ENCODE measurements at places on chromosomes 4 and X. TPM values are rescaled to one million over a fixed set of nuclear protein-coding genes. Genes with fewer than 3 reads are reported as not detected.

Gene PLK4
- 9.1 TPM for total RNA-seq

Gene GAGE12C
- total RNA-seq: not detected

Gene GABRE
- 20.7 TPM for total RNA-seq

Gene LIMCH1
- 39.6 TPM for total RNA-seq

Gene MAGEC1
- total RNA-seq: not detected

Gene RAB41
- not detected for total RNA-seq

Gene MAGEB1
- not detected for total RNA-seq

Gene MAGEA8
- total RNA-seq: not detected

Gene MOB1B
- total RNA-seq: 18.3 TPM

Gene TMEM271
- total RNA-seq: not detected

Gene APLN
- 1,492 TPM for total RNA-seq

Gene MAGEA1
- total RNA-seq: not detected

Gene HTN3
- total RNA-seq: not detected

Gene HERC5
- 5.0 TPM for total RNA-seq

Gene NKX6-1
- total RNA-seq: 0.47 TPM

Gene AMER1
- total RNA-seq: 2.2 TPM

Gene GAGE1
- total RNA-seq: not detected

Gene CSAG2
- total RNA-seq: not detected

Gene TLR8
- total RNA-seq: not detected

Gene ATP1B4
- not detected for total RNA-seq

Gene ADH6
- not detected for total RNA-seq

Gene SMIM43
- total RNA-seq: not detected

Gene KCND1
- total RNA-seq: 0.78 TPM

Gene CLTRN
- total RNA-seq: 2.1 TPM

Gene VEGFD
- not detected for total RNA-seq

Gene PCDH18
- under 0.01 TPM for total RNA-seq

Gene MTMR8
- total RNA-seq: 0.82 TPM

Gene PNPLA4
- 10.1 TPM for total RNA-seq

Gene YIPF7
- total RNA-seq: not detected

Gene TADA2B
- 15.9 TPM for total RNA-seq

Gene TMPRSS11E
- not detected for total RNA-seq

Gene PDZD4
- 0.10 TPM for total RNA-seq

Gene LUZP4
- not detected for total RNA-seq

Gene LETM1
- total RNA-seq: 57.5 TPM

Gene DUSP21
- total RNA-seq: not detected

Gene TEX13D
- not detected for total RNA-seq

Gene ENPP6
- total RNA-seq: 0.76 TPM

Gene HSFX4
- total RNA-seq: not detected

Gene F9
- total RNA-seq: not detected

Gene AP1AR
- 27.3 TPM for total RNA-seq

Gene HMGB3
- 15.3 TPM for total RNA-seq

Gene RHOH
- total RNA-seq: 0.82 TPM

Gene SLC2A9
- total RNA-seq: 3.8 TPM

Gene RBM46
- not detected for total RNA-seq

Gene DKK2
- 0.06 TPM for total RNA-seq

Gene ANOS1
- 3.3 TPM for total RNA-seq

Gene ODAPH
- total RNA-seq: not detected

Gene TCP11X2
- total RNA-seq: not detected

Gene SOWAHD
- total RNA-seq: not detected

Gene C4orf51
- not detected for total RNA-seq

Gene IGFBP7
- total RNA-seq: 2,270 TPM

Gene PPP2R2C
- total RNA-seq: 0.24 TPM

Gene GLA
- 27.2 TPM for total RNA-seq

Gene DNAAF6
- not detected for total RNA-seq

Data from glomerular endothelial cell (primary cell).